Vagina (tissue), 2 donors: ENCODE measurements at places on chromosomes 13 and 19.

DNA sequence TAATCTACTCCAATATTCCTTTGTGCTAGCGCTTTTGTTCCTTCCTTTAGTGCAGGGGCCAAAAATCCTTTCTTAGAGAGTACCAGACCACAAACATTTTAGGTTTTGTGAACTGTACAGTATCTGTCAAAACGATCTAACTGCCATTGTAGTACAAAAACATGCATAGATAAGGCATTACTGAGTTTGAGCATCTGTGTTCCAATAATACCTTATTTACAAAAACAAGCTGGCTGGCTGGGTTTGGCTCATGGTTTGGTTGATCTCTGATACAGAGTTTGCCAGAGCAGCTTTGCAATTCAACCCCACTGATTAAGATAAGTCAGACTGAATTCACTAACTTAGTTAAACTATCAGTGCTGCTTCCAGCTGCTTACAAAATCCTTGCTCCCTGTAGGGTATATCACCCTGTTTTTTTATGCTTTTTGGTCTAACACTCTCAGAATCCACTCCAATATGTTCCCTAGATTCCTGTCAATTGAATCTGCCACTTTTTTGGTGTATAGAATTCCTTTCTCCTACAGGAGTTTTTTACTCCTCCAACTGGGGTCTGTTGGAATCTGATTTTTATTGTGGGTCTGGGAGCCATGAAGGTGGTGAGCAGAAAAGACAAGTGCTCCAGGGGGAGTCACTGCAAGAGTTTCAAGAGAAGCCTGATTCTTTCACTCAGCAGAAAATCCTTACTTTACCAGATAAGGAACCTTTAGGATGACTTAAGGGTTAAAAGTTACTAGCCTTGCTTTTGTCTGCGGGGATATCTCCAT, 1399.4 kb downstream of the EFNB2 start:
- no peak for DNase-seq

GRCh38 chr13:44103429-44104196, 223.9 kb downstream of the LACC1 start:
- no peak for DNase-seq

DNA sequence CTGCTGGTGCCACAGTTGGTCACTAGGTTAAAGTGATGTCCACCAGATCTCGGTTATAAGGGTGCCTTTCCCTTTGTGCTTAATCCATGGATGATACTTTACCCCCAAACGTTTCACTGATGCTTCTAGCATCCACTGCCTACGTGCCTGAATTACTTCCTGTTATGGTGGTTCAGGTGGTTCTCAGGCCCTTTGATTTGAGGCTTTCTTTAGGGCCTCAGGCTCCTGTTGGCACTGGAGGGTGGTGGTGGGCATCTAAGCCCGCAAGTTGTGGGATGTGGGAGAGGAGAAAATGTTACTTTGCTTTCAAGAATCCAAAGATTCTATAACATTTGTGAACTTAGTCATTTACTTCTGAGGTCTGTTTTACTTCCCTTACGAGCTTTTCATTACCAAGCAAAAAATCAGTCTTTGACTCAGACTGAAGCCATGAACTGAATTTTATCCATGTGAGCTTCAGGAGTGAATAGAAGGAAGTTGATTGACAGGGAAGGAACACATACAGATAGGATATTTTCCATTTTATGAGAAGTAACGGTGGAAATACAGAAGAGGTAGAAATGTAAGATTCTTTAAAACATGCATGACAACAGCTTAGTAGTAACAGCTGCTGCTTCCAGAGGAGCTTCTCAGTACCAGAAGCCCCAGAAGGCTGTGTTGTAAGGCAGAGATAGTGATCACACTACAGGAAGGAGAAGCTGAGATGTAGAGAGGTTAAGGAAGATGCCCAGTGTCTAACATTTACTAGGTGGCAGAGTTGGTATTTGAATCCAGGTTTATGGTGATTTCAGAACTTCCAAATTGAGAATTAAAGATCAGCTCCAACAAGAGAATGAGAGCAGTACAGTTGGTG, 65.0 kb downstream of the ARHGEF7 start:
- no peak for DNase-seq

GRCh38 chr13:80889829-80890228, 548.9 kb upstream of the SPRY2 start:
- no peak for DNase-seq

DNA sequence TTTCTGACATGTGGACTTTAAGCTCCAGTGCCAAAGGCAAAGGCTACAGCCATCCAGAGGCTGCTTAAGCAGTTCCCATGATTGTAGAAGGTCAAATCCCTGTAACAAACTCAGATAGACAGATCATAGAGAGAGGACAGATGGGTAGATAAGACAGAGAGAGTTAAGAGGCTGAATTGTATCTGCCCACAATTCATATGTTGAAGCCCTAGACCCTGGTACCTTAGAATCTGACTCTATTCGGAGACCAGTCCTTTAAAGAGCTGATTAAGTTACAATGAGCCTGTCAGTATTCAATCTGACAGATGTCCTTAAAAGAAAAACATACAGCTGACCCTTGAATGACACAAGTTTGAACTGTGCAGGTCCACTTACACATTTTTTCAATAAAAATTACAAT, 115.2 kb downstream of the RAP2A start:
- no peak for DNase-seq

- no peak for DNase-seq
These were observed 17.8 kb downstream of the CPB2 start for GRCh38 chr13:46086985-46087384.

GRCh38 chr19:30669329-30670010, 297.3 kb downstream of the ZNF536 start:
- no peak for DNase-seq

DNA sequence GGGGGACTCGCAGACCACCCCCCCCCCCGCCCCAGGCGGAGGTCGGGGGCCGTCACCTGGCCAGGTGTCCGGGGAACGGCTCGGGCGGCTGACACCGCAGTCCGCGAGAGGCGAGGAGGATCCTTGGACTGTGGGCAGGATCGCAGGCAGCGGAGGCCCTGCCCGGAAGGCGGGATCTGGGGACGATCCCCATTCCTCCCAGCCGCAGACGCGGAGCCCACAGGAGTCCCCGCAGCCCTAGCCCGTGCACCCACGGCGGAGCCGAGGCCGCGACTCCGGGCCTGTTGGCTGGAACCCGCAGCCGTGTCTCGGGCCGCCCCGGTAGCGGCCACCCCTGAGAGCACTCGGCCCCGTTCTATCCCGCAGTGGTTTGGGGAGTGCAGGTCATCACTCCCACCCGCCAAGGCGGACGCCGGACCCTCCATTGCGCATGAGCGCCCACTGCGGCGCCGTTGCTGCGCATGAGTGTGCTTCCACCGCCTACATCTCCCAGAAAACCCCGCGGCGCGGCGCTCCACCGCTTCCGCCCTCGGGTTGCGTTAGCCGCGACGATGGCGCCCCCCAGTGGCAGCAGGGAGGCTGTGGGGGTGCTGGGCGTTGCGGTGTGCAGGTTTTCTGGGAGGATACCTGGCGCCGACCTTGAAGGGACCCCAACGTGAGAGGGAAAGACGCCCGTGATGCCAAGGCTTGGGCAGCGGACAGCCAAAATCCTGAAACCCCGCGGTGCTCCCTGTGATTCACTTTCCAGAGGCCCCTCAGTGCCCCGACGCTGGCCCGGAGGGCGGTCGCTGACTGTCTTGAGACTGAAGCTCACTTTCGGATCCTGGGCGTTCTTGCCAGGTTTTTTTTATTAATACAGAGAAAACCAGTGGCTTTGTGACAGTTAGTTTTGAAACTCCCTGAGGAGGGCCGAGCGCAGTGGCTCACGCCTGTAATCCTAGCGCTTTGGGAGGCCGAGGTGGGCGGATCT, 4.4 kb upstream of the ZNF329 start:
- DNase-seq = peak; percentile 90

- no peak for DNase-seq
These were observed 7.4 kb upstream of the GIPR start for GRCh38 chr19:45660636-45661035.

DNA sequence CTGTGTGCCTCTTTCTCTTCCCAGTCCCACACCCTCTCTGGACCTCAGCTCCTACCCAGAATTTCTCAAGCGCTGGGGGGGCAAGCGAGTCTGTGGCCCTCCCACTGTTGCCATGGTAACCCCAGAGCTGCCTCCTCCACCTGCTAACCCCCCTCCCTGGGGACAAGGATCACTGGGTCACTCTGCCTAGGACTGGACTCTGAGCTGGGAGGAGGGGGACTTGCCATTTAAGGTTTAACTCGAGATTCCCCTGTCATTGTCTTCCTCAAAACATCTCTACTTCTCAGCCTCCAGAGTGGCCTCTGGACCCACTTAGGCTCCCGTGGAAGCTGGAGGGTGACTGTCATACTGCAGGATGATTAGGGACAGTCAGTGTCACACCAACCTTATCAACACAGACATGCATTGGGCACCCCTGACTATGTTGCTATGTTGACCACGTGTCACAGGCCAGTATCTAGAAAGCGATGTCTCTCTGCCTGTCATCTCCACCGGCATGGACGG, 2.2 kb downstream of the PALM3 start:
- no peak for DNase-seq
